ENCODE measurements at places on chromosomes 1 and 21.

DNA sequence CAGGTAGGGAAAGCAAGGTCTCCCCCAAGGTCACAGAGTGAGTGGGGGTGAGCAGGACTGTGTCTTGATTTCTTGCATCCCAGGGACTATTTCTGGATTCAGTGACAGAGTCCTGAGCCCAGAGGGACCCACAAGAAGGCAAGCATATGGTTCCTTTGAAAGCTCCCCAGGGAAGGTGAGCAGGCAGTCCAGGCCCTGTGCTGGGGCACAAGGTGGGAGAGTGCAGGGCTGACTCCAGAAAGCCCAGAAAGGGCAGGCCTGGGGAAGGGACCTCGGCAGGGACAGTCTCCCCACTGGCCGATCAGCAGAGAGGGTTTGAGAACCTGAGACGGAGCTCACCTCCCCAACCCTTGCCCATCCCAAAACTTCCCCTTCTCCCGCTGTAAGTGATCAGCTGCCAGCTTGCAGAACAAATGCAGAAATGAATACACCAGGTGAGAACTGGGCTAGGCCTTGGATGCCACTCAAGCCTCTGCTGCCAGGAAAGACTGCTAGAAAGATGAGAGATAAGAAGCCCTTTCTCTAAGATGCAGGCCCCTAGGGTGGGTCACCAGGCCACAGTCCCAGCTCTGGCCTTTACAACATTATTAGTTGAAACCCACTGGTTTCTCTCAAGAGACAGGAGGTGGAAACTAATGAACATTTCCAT is 121.0 kb downstream of the GLIS1 start:
- DNase-seq, result no peak

DNA sequence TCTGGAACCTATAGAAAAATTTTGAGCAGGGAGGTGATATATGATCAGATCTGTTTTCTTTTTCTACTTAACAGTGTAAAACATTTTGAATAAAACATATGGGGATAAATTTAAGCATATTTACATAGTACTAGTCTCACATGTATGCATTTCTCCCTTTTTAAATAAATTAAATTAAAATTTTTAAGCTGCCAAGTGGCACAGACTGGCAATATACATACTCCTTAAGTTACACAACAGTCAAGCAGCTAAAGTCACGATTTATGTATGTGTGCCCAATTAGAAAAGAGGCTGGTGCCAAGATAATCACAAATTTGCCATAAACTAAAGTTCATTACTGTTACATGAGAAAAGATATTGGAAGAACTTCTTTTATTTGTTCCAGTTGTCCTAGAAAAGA is 532.0 kb downstream of the RWDD3 start:
- DNase-seq, result no peak

DNA sequence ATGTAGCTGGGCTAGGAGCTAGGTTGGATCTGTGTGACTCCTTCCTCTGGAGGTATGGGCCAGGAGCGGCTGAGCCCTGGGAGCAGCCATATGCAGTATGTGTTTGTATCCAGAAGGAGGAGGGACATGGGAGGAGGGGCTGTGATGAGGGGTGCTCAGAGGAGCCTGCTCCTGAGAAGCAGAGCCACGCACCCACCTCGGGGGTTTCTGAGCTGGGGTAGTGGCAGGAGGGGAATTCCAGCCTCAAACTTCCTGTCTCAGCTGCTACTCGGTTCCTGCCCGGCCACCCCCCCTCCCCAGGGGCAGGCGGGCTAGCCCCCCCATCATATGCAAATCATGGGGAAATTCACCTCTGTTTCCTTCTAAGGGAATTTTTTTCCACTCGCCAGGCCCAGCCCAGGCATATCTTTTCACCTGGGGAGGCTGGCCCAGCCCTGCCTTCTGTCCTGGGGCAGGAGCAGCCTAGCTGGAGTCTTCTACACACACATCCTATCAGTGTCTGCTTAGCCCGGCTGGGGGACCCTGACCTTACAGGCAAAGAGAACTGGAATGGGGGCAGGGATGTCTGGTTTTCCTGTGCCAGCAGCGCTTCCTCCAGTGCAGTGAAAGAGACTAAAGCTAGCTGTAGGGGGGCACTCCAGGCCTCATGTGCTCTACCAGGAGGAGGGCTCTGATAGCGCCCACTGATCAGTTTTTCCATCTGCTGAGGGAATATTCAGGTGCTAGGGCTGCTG is 3.0 kb downstream of the ZC3H12A start:
- DNase-seq, result peak; percentile 86

DNA sequence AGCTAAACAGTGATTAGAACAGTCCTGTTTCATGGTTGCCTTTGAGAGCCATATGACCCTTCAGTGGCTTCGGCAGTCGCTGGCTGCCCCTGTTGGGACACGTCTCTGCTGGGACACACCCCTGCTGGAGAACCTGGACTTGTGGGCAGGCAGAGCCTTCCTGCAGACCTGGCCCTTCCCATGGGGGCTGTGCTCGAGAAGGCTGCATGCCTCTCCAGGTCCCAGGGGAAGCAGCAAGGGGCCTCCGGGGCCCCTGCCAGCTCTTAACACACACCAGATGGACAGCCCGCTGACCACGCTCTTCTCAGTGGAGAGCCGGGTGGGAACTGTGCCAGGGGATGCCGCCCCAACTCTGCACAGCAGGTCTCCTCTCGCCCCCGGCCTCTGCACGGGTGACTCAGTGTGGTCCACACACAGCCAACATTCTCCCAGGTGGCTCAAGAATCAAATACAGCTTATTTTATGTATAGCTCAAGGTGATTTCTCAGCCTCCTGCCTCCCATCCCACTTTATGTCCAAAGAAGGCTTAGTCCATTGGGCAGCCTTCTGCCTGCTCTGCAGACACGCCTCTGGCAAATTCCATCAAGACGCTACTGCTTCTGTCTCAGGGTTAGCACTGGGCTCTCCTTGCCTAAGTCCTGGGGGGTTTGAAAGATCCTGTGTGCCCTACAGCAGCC is 450.8 kb downstream of the KIF26B start:
- DNase-seq, result no peak

- DNase-seq, result no peak
Measured at GRCh38 chr1:218692808-218693207, 347.7 kb downstream of the TGFB2 start.

GRCh38 chr1:169474302-169474995 is 11.3 kb downstream of the SLC19A2 start:
- DNase-seq, result no peak

DNA sequence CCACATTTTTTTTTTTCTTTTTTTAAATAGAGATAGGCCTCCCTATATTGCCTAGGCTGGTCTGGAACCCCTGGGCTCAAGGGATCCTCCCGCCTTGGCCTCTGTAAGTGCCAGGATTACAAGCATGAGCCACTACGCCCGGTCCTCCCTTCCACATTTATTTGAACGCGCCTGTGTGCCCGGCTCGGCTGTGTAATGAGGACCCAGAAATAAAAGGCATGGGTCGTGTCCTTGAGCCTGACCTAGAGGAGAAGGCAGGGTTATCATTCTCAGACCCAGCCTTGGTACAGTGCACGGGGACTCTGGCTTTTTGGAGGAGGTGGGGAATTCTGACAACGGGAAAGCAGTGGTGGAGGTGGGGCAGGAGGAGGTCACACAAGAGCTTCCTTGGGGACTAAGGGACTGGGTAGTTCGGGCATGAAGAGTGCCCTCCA is 841 bp downstream of the CENPF start:
- DNase-seq, result no peak

GRCh38 chr1:154884869-154885701 is 15.0 kb upstream of the KCNN3 start:
- no peak for DNase-seq

DNA sequence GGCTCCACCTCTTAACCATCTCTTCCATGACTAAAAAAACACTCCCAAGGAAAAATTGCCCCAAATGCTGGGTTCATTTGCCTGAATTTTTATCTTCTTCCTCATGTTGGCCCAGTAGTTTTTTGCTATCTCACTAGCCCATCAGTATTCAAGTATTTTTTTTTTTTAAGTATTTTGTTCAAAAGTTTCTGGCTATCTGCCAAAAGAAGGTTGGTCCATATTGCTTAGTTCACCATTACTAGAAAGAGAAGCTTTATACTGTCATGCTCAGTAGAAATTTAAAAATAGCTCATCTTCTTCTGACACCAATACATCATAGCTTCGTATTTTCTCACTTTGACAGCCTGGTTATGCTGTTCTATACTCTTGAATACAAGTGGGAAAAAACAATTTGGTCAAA is 41.0 kb upstream of the PDE9A start:
- DNase-seq, result no peak

DNA sequence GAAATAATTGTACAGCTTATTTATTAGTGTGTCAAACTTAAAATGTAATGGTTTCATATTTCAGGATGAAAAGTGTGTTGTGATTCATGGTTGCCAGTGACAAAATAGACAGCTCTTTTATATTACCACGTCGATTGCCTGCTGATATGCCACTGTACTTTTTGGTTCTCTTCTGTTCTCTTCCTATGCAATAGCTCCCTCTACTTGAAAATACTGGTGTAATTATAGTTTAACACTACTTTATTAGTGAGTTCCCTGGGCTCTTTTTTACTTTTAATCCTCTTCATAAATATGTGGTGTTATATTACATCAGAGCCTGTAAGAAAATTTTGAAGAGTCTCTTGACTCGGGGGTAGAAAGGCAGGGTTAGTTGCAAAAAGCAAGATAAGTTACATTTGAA is 111.3 kb downstream of the PATJ start:
- no peak for DNase-seq

- no peak for DNase-seq
Measured at GRCh38 chr1:55466373-55466772, 251.2 kb upstream of the USP24 start.

DNA sequence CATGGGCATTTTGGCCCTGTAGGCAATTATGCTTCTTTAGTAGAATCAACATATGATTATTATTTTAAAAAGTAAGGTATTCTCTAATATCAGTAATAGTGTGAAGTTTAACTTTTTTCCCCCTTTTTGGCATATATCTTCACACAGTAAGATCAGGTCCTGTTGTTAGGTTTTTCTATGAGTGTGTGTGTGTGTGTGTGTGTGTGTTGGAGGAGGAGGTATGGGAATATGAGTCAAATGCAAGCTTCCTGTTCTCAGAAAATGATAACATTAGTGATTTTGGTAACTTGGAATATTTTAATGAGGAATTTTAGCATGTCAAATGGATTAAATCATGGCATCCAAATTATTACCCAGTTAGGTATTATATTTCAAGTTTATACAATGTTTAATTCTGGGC is 65.8 kb upstream of the BCL10 start:
- no peak for DNase-seq

- DNase-seq, result no peak
Measured at GRCh38 chr1:46456411-46456963, 33.1 kb upstream of the DMBX1 start.

- DNase-seq, result no peak
Measured at GRCh38 chr1:50422946-50423669, at the start of gene DMRTA2. Gene DMRTA2, minus strand, starts transcription at chr1:50423443. Its CDS starts 1,907 bp downstream, at chr1:50421536.

DNA sequence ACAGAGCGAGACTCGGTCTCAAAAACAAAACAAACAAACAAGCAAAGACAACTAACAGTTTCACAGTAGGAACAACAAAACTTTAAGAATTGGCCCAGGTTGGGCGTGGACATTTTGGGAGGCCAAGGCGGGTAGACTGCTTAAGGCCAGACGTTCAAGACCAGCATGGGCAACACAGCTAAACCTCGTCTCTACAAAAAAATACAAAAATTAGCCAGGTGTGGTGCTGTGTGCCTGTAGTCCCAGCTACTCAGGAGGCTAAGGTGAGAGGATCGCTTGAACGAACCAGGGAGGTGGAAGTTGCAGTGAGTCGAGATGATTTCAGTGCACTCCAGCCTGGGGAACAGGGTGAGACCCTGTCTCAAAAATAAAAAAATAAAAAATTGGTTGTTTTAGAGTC is 13.5 kb downstream of the GTF2B start:
- DNase-seq, result no peak

DNA sequence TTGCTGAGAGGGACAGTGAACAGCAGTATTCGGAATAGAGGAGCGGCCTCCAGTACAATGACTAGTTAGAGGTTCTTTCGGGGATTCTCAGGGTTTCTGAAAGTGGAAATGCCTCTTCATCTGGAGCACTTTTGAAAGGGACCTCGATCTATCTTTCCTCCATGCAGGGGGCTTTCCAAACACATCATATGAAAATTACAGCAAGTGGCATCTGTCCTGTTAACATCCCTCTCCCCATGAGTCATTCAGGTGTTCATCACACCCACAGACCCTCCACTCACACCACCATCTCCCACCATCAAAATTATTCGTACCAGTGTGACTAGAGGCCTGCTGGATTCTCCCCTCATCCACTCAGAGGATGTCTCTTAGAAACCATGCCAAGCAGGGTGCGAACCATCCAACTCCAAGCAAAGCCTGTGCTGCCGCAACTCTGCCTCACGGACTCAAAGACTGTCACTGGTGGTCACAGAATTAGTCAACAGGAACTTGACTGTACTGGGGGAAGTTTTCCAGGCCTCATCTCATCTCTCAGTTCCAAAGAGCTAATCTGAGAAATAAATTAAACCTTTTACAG is 211.1 kb downstream of the MRPL39 start:
- peak; percentile 88 for DNase-seq

DNA sequence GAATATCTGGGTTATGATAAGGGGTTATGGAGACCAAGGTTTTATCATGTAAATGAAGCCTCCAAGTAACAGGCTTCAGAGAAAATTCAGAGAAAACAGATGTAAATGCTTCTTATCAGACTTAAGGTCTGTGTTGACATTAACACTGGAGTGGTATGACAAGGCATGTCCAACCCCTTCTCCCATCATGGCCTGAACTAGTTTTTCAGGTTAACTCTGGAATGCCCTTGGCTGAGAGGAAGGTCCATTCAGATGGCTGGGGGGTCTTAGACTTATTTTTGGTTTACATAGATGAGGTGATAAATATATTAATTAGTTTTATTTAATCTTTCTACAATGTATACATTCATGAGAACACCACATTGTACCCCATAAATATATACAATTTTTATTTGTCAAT is 399.6 kb downstream of the TBX15 start:
- no peak for DNase-seq

GRCh38 chr1:93800856-93801255 is 78.2 kb downstream of the DNTTIP2 start:
- no peak for DNase-seq

DNA sequence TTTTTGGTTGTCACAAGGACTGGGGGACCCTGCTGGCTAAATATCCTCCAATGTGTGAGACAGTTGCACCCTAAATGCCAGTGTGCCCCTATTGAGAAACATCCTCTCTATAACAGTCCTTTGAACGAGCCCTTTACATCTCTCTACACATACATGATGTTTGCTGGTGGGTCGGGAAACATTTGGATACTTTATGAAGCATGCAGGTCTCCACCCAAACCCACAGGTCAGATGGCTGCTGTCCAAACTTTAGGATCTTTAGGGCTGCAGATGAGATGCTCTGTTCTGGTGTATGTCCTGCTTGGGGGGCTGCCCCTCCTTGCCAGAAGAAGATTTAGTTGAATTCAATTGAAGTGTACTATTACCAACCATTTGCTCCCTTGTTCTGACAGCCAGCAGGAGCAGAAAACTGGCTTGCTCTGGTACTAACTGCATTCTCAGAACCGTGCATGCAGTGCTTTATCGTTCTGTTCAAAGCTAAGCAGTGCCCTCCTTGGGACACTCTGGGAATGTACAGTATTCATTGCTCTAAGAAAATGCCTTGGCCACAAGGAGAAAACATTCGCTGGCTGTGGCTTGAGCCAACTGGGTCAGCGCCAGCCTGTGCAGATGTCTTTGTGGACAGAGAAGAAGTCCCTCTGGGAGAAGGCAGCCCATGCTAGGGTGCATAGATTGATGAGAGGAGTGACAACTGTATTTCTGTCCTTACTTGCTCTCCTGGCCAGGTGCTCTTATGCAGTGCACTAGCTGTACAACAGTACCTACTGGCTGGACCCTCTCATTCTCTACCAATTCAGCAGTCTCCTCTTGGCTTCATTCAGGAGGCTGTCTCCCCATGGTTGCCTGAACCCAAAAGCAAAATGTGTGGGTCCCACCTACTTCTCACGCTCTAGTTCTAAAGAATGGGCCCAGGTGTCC is 61.4 kb upstream of the DIRAS3 start:
- no peak for DNase-seq

GRCh38 chr1:10253755-10254154 is 43.4 kb downstream of the KIF1B start:
- no peak for DNase-seq

Data from activated CD4-positive, alpha-beta T cell treated with anti-CD3 and anti-CD28 coated beads for 48 hours (primary cell).